ENCODE measurements at places on chromosomes 13 and 19.

- no peak for DNase-seq
Observed at GRCh38 chr13:32023698-32024097, 7.9 kb upstream of the FRY start.

GRCh38 chr19:13615890-13616289 is 109.6 kb upstream of the CACNA1A start:
- DNase-seq: no peak

GRCh38 chr13:45928176-45928575 is 76.6 kb upstream of the SIAH3 start:
- no peak for DNase-seq

DNA sequence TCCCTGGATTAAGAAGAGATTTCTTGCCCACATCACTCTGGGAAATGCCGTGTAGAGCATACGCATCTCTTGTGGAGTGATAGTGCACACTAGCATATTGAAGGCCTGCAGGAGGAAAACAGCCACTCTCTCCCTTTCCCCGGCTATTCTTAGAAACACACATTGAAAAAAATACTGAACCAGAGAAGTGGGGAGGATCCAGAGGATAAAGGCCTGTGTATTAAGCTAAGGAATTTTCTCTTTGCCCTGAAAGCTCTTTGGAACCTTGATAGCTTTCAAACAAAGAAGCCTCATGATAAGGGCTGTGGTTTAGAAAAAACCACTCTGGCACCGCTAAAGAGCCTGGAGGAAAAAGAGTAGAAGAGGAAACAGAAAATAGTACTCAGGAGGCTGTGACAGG is 386.1 kb upstream of the NBEA start:
- DNase-seq: no peak

DNA sequence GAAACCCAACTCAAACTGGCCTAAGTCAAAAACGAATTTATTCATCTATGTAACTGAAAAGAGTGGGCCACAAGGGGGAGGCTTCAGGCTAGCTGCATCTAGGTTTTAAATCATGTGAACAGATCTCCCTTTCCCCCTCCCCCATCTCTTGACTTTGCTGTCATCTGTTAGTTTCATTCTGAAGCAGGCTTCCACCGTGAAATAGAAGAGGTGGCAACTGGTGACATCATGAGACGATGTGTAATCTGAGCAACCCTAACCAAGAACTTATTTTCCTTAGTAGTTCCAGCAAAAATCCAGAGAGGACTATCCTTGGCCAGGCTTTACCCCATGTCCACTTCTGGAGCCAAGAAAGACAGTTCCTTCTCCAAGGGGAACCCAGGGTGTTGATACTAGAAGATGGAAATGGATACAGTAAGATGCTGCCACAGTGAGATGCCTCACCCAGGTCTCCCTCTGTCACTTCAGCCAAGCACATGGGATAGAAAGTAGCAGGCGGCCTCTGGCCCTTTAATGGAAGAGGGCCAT is 9.4 kb downstream of the SAMD4B start:
- DNase-seq: peak; percentile 47

DNA sequence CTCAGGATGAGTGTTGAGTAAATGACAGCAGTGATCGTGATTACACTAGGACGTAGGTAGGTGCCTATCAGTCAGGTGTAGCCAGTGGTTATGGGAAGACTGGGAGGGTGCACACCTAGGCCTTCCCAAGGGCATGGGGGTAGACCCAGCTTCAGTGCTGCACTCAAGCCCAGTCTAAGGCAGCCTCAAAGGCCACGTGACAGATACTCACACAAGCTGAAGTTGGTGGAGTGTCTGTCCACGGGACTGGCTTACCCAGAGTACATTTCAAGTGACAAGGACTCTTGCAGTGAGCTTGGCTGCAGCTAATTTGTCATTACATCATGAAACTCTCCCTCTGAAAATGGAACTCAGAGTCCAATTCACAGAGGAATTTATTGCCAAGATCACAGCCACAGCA is 118.3 kb downstream of the SHISA2 start:
- no peak for DNase-seq

GRCh38 chr19:16575282-16575681 is 3.1 kb upstream of the SLC35E1 start:
- DNase-seq: no peak
